ENCODE measurements at places on chromosomes 6 and 20. TPM values are rescaled to one million over a fixed set of nuclear protein-coding genes. Genes with fewer than 3 reads are reported as not detected.

GRCh38 chr20:3871550-3872265, 17.5 kb upstream of the PANK2 start:
- no peak for DNase-seq

PSMB8 gene
- polyA plus RNA-seq, result 79.6 TPM

EEF1A2 gene
- 8.3 TPM for polyA plus RNA-seq

TREM1 gene
- polyA plus RNA-seq, result 0.20 TPM

GRCh38 chr6:69416776-69417175, 380.0 kb downstream of the LMBRD1 start:
- no peak for DNase-seq

TRAPPC3L gene
- polyA plus RNA-seq, result 0.17 TPM

GRCh38 chr20:933029-933428, 16.9 kb upstream of the ANGPT4 start:
- DNase-seq, result no peak

GRCh38 chr6:73340048-73340447, 14.0 kb downstream of the DPPA5 start:
- no peak for DNase-seq

DNA sequence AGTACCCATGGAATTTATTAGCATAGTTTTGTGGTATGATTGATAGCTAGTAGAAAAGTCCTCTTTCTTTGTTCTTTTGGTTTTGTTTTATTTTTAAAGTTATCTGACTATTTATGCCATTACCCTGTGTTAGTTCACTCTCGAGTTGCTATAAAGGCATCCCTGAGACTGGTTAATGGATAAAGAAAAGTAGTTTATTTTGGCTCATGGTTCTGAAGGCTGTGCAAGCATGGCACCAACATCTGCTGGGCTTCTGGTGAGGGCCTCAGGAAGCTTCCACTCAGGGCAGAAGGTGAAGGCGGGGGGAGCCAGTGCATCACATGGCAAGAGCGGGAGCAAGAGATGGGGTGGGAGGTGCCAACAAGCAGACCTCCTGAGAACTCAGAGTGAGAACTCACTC, 166.5 kb downstream of the MTHFD1L start:
- no peak for DNase-seq

DNA sequence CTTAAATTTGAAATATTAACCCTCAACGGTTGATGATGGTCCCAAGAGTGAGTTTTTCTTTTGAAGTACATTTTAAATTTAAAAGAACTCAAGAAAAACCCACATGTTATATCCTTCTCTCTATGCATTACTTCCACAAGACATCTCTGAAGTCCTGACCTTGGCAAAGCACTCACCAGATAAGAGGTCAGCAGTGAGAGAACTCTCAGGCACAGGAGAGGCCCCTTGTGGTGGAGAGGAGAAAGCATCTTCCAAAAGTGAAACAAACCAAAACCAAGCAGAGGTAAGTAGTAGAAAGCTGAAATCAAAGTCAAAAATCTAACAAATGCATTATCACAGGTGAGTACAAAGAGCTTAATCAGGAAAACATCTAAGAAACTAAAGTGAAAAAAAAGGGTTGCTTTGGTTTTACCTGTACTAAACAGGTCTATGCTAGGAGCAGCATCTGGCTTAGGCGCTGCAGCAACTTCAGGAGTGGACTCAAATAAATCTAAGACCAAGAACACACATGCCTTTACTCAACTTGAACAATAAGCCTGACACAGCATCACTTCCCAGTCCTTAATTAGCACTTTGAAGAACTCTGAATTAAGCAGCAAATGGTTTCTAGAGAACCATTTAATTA, 80.5 kb downstream of the PRSS35 start:
- DNase-seq, result no peak

DNA sequence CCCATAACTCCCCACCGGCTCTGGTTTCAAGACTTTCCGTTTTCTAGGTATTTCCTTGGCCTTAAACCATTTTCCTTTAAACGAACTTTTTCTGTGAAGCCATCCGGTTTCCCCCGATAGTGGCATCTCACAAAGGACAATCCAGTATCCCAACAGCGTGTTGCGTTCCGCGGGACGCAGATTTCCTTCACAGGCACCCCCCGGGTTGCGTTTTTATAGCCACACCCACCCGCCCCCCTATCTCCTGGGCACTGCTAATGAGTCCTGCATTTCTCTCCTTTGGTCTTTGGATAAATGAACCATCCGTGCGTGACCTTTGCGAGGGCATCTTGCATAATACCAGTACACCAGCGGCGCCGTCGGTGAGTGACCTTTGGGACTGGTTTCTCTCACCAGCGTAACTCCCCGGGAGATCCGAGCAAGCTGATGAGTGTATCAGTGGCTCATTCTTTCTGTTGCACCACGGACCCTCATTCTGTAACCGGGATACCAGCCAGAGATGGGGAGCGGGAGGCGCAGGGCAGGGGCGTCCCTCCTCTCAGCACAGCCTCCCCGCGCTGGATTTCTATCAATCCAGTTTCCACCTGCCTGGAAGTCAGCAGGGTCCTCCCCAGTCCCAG, 586 bp upstream of the NQO2 start:
- DNase-seq, result no peak

AAR2 gene
- 35.4 TPM for polyA plus RNA-seq

DNA sequence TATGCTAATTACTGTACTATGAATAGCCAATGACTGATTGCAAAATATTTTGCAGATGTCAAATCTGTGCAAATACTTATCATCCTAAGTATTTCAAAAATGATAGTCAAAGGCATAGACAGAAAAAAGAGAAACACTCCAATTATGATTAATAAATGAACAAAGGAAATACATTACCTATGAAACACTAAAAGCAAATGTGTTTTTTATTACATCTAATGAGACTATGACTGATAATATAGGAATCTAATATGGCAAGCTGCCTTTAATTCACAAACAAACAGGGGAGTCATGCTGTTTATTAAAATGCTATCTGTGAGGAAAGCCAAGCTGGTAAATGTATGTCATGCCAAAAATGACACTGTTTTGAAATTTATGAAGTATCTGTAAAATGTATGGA, 713.2 kb upstream of the NRSN1 start:
- no peak for DNase-seq

TBX18 gene
- 28.6 TPM for polyA plus RNA-seq

DNA sequence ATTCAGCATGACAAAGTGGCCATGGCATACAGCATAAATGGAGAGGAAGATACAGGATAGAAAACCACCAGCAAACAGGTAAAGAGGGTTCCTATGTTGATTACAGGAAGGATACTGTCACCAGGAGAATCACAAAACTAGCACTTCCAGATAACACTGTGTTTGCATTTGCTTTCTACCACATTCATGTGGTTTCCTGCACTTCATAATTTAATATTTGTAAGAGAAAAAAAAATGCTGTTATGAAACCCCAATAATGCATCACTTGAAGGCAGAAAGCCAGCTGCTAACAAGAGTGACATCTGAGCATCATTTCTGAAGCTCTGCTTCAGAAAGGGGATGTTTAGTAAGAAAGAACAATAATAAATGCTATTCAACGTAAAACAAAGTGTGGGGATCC, 106.6 kb downstream of the ATXN1 start:
- no peak for DNase-seq

- DNase-seq, result no peak
Measured at GRCh38 chr6:105087571-105088211, 92.1 kb downstream of the POPDC3 start.

GRCh38 chr6:149385998-149386646, 13.9 kb upstream of the SUMO4 start:
- DNase-seq, result no peak

GRCh38 chr6:54335871-54336270, 27.6 kb downstream of the TINAG start:
- peak; percentile 92 for DNase-seq
